ENCODE measurements at places on chromosomes 7 and 10. TPM values are rescaled to one million over a fixed set of nuclear protein-coding genes. Genes with fewer than 3 reads are reported as not detected.

GRCh38 chr10:84825330-84825729 is 496.9 kb downstream of the CCSER2 start:
- no peak for DNase-seq

OSBPL3 gene
- total RNA-seq: 1.2 TPM

METTL27 gene
- not detected for total RNA-seq

PTPRZ1 gene
- 9.1 TPM for total RNA-seq

RHEB gene
- total RNA-seq: 112 TPM

- no peak for DNase-seq
These were observed 10.4 kb downstream of the FKBP6 start for GRCh38 chr7:73338321-73338720.

GRCh38 chr7:76204147-76204546 is 2.5 kb downstream of the SRRM3 start:
- no peak for DNase-seq

DNA sequence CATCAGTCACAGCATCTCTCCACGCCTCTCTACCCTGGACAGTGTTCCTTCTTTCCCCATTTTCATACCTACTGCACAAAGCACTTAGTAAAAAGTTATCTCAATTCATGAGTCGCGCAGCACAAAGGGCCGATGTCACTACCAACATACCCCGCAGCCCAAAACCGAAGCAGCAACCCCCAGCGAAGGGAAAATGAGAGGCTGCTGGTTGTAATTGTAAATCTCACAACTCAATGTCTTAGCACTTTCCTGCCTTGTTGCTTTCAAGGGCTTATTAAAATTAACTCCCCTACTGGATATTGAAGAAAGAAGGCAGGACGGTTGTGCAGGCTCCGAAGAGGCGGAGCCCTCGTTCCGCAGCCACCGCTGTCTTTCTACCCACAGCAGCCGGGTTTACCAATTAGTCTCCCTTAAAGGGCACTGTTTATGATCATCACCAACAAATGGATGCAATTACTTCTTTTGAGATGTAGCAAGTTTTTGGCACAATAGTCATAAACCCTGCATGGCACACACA is 6.5 kb downstream of the DIP2C start:
- DNase-seq: no peak

VENTX gene
- 0.21 TPM for total RNA-seq

DNA sequence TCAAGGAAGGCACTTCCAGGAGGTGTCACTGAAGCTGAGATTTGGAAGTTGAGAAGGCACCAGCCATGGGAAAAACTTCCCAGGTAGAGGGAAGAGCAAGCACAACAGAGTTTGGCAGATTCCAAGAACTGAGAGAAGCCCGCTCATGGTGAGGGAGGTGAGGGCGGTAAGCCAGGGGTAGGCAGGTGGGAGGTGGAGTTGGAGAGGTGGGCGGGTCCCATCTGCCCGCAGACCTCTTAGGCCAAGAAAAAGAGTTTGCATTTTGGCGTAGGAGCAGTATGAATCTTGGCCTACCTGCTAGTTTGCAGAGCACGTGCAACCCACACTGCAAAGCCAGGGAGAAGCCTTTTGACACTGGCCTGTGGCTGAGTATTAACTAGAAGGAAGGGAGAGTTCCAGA is 18.8 kb downstream of the FRMPD2 start:
- no peak for DNase-seq

GRCh38 chr7:108570146-108570755 is 577 bp downstream of the DNAJB9 start:
- no peak for DNase-seq

TMEM273 gene
- total RNA-seq: 38.9 TPM

DNA sequence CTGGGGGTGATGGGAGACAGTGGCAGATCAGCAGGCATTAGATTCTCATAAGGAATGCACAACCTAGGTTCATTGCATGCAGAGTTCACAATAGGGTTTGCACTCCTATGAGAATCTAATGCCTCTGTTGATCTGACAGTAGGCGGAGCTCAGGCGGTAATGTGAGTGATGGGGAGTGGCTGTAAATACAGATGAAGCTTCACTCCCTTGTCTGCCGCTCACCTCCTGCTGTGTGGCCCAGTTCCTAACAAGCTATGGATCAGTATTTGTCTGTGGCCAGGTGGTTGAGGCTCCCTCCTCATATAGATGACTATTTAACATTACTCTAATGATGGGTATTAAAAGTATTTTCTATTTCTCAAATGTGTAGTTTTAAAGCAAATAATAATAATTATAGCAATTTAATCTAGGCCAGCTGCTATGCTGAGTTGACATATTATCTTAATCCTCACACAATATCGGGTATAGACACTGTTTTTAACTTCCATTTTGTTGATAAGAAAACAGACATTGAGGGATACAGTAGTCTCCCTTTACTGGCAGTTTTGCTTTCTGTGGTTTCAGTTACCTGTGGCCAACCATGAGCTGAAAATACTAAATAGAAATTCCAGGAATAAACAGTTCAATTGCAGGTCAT is 39.9 kb downstream of the KIF20B start:
- no peak for DNase-seq

LRMDA gene
- total RNA-seq: 15.7 TPM

DNA sequence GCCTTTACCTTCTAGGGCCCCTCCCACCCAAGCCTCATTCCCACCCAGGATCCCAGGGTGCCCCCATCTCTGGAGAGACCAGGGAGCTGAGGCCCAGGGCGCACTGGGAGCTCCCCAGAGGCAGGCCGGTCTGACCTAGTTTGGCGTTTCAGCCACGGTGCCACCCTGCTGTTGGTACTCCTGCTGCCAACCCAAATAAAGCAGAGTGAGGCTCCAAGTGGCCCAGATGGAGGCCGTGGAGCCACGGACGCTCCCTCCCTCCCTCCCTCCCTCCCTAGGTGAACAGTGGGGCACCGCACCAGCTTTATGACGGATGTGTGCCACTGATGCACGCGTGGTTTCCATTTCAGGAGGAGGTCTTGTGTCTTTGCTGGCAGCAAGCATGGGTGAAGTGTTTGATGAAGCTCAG is 1.8 kb downstream of the INPP5A start:
- DNase-seq: no peak

TMEM229A gene
- total RNA-seq: 7.1 TPM

- no peak for DNase-seq
These were observed 126.8 kb downstream of the WDR37 start for GRCh38 chr10:1183033-1183396.

H2BK1 gene
- not detected for total RNA-seq

CTTNBP2 gene
- total RNA-seq: 16.4 TPM

OR2A1 gene
- not detected for total RNA-seq

- DNase-seq: no peak
These were observed 1059.8 kb downstream of the LRMDA start for GRCh38 chr10:76491216-76491615.

TRIM74 gene
- total RNA-seq: not detected

DNA sequence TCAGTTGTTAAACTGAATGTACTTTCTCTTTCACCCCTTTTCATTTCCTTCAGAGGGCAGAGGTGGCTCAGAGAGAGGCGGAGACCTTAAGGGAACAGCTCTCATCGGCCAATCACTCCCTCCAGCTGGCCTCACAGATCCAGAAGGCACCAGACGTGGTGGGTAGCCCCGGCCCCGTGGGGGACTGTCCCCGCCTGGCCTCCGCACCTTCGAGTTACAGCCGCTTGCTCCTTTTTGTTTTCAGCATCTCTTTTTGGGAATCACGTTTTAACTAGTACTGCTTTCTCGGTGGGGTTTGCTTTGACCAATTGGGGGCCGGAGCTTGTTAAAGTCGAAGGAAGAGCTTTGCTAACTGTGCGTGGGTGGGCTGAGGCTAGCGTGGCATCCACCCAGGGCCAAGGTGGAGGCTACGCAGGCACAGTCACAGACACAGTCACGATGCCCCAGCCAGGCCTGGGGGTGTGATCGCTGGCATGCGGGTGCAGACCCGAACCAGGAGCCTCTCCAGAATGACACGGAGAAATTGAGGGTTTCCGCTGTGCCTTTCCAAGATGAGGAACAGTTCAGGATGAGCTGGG is 116.2 kb upstream of the SH2B2 start:
- no peak for DNase-seq

BRAF gene
- total RNA-seq: 42.6 TPM

DNA sequence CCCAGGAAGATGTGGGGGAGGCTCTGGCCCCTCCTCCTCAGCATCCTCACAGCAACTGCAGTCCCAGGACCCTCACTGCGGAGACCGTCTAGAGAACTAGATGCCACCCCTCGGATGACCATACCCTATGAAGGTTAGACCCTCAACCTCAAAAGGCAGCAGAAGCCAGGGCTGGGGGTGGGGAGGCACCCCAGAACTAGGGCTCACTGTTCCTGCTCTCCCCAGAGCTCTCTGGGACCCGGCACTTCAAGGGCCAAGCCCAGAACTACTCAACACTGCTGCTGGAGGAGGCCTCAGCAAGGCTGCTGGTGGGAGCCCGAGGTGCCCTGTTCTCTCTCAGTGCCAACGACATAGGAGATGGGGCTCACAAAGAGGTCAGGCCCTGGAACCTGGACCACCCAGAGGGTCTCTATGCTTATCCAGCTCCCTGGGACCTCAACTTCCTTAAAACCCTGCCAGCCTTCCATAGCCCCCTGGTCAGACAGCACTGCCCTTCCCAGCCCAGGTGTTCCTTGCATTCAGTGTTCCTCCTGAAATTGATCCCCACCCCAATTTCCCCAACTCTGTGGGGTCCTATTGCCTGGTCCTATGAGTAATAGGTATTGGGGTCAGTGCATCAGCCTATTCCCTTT is 3.7 kb downstream of the SEMA4G start:
- no peak for DNase-seq

DNA sequence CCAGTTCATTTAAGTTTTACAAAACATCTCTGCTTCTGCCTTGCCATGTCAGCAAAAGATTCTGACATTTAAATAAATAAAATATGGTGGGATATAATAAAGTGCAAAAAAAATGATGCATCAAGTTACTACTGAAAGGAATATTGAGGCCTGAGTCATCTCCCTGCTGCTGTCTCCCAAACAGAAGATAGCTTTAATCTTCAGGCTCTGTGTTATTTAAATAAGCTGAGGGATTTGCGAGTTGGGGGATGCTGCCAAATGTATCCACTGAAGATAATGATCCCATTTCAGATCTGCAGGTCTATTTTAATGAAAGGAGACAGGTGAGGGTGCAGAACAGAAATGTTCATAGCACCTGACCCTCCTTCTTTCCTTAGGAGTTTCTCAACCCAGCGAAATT is 720.8 kb downstream of the AUTS2 start:
- no peak for DNase-seq

GIMAP4 gene
- total RNA-seq: 86.8 TPM

GRCh38 chr10:60148266-60148840 is 241.3 kb downstream of the ANK3 start:
- DNase-seq: no peak

GRCh38 chr7:21898265-21898930 is 47.3 kb downstream of the CDCA7L start:
- DNase-seq: no peak

MLXIPL gene
- total RNA-seq: 1.7 TPM

DNA sequence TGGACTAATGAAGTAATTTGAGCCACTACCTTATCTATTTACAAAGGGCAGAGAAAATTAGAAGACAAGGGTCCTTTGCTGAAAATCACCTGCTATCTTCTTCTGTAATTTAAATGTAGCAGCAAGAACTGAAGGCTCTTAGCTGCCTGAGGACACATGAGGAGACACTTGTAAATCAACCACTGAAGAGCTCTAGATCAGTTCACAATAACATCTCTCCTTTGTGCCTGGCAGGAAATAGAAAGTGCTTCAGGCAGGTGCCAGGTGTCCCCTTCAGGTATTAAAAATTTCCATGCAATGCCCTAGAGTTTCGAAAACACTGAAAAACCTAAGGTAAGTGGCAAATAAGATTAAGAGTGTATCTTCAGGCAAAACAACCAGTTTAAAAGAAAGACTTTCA is 474.6 kb downstream of the GRM8 start:
- DNase-seq: no peak

- no peak for DNase-seq
These were observed 25.9 kb upstream of the DDC start for GRCh38 chr7:50591098-50591479.
